ENCODE measurements at places on chromosomes 1 and 21.

DNA sequence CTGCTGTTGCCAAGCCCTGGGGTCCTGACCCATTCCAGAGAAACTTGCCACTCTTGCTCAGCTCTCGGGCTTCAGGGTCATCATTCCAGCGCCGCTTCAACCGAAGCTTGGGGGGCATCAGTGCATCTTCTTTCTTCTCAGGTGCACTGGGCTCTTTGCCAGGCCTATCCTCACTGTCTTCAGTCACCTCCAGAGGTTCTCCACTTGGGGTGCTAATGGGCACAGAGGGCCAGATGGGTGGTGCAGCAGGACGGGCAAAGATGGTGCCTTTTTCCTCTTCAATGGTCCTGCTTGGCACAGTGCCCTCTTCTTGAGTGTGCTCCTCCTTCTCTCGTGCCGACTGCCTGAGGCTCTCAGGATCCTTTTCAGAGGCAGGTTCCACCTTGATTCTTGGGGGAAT lies 13.3 kb downstream of the ETV3 start:
- no peak for DNase-seq

GRCh38 chr1:1040004-1040991 lies 20.4 kb downstream of the AGRN start:
- peak; percentile 64 for DNase-seq

- no peak for DNase-seq
Measured at GRCh38 chr1:40423264-40423642, 27.0 kb upstream of the ZFP69B start.

GRCh38 chr1:102693345-102693744 lies 415.0 kb downstream of the COL11A1 start:
- no peak for DNase-seq

GRCh38 chr1:89125913-89126580 lies at the start of gene GBP2:
Gene GBP2 (minus strand): TSS chr1:89126114. CDS start chr1:89121966, 4,148 bp downstream.
- peak; percentile 33 for DNase-seq

DNA sequence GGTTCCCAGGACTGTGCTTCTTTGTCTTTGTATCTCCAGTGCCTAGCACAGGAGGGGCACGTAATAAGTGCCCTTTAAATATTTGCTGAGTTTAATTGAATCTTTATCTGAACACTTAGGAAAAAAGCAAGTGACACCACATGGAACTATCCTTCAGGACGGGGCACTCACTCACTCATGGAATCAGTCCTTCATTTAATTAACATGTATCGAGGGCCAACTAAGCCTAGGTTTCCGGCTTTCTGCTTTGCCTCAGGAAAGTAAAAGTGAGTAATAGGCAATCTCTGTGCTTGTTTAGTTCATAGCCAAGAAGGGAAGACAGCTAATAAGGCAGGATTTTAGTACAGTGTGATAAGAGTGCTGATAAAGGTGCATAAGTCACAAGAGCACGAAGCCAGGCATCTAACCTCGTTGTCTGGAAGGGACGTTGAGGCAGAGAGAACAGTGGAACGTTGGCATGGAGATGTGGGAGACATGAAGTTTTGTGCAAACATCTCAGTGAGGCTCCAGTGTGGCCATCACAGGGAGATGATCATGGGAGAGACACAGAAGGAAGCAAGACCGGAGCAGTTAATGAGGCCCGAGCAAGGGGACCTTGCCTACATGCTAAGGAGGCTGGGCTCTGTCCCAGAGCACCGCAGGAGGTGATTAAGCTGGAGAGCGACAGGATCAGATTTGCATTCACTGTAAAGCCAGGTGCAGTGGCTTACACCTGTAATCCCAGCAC lies 54.1 kb upstream of the TRIM67 start:
- no peak for DNase-seq

DNA sequence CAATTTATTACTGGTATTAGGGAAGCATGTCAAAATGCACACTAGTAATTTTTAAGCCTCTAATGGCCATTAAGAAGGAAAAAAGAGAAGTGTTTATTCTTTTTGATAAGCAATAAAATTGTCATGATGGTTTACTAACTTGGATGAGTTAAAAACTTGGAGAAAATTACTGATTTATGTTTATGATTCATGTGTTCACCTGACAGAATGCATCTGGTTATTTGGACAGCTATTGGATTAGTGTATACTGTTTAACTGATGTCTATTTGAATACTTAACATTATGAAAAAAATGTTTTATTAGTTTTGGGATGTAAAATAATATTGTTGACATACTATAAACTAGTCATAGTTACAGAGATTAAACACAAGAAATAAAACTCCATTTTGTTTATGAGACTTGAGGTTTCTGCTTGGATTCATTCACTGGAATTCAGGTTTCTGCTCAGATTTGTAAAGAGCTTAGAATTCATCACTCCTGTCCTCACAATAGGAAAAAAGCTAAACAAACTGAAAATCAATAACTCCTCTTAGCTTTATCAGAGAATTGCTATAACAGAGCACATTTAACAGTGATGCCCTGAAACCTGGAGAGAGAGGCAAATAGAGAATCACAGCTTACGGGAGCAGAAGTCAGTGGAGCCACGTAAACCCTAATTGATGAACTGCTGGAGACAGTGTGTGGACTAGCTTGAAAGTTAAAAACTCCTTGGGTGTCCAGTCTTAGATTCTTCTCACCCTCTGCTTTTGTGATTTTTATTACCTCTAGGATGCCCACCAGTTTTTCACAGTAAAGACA lies 56.7 kb downstream of the RALGPS2 start:
- no peak for DNase-seq
